ENCODE measurements at places on chromosomes 1 and 21.

- DNase-seq = no peak
Observed at GRCh38 chr1:43481491-43481890, 27.8 kb upstream of the HYI start.

DNA sequence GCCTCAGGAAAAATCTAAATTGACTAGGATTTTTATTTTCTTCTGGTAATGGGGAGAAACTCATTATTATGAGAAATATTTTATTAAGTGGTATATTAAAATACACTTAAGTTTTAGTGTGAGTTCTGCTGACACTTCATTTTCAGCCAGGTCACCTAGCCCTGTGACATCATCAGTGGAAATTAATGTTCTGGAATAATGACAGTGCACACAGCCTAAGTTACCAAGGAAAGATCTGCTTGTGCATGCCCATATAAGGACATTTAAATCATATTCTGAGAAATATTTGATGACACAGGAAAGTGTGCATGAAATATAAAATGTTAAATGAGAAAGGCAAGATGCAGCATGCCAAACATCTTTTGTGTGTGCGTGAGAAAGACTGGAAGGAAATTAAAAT is 102.0 kb downstream of the KIF14 start:
- DNase-seq = no peak

GRCh38 chr1:234907940-234908405 is 220.7 kb downstream of the TOMM20 start:
- no peak for DNase-seq

DNA sequence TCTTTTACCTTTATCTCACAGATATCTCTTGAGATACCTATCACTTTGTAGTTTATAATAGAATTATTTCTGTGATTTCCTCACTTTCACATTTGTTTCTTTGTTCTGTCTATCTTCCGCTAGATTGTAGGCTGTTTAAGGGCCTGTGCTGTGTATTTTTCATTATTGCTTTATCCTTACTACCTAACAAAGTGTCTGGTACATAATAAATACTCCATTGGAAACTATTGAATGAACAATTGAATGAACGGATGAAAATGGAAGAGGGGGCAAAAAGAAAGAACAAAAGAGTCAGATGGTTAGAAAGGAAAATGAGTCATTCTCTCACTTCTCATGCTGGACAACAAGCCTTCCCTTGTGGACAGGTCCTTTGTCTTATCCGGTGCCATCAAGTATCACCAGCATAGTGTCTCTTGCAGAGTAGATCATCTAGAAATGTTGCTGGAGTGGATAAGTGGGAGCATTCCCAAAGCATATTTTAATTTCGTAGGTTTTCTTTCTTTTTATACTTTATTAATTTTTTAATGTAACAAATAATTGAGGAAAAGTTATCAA is 159.8 kb downstream of the NEK7 start:
- no peak for DNase-seq

DNA sequence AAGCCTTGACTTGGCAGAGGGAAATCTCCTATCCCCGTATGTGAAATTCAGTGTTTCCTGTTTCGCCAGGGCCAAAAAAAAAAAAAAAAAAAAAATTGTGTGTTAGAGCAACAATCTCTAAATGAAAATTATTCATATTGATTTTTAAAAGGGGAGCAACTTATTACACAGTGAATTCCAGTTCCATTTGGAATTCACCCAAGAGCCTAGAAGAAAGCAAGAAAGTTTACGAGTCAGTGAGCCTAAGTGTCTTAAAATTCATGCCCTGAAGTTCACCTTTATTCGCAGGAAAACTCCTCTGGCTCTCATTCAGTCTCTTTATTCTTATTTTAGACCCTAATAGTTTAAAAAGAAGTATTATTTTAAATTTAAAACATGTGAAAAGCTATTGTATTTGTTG is 42.1 kb upstream of the HUNK start:
- no peak for DNase-seq

GRCh38 chr1:225535280-225535679 is 107.4 kb upstream of the LBR start:
- DNase-seq = no peak

DNA sequence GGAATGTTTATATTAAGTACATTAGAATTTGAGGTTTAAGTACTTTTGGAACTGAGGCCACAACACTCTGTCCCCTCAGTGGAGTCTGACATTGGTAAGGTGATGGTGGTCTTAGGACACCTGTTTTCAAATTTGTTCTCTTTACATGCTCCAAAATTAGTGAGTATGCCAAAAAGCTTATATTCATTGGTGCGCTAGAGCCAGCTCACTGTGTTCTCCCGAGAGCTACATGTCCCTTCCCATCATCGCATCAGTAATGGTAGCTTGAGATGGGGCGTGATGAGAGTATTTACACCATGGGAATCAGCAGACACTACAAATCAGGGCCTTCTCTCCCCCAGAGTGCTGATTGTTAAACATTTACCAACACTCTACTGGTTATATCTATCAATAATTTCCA is 19.5 kb downstream of the ETS2 start:
- DNase-seq = no peak

DNA sequence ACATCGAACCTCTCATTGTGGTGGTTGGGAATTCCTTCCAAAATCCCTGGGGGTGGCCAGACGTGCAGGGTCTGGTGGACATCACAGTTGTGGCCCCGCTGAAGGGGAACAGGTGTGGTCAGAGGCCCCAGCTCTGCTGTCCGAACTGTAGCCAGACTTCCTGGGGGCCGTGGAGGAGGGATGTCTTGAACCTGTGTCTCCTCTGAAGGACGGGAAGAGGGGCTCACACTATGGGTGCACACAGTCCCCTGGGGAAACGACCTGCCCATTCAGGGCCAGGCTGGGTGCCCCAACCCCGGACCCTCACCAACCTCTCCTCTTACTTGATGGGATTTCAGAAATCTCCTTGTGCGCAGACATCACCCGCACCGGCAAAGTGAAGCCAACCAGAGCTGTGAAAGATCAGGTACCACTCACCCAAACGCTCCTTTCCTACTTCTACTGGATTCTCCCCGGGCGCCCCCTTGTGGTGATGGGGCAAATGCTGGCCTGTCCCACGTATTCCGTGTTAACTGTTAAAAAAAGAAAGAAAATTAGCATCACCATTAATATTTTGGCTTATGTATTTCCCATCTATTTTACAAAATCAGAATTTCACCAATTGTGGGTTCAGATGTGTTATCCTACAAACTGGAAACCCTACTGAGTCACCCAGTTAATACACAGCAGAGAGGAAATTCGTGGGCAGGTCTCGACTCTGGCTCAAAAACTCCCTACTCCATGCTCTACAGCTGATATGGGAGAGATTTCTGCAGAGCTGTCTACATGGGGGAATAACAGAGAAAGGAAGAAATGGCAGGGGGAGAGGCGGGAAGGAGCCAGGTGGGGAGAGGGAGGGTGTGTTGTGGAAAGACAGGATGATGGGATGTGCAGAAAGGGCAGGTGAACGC is 28.1 kb downstream of the PADI4 start:
- no peak for DNase-seq

GRCh38 chr1:8512504-8512903 is 194.6 kb downstream of the SLC45A1 start:
- no peak for DNase-seq

GRCh38 chr1:186155594-186155993 is 219.5 kb downstream of the TPR start:
- DNase-seq = no peak

GRCh38 chr1:162235241-162235800 is 141.3 kb downstream of the SPATA46 start:
- no peak for DNase-seq

DNA sequence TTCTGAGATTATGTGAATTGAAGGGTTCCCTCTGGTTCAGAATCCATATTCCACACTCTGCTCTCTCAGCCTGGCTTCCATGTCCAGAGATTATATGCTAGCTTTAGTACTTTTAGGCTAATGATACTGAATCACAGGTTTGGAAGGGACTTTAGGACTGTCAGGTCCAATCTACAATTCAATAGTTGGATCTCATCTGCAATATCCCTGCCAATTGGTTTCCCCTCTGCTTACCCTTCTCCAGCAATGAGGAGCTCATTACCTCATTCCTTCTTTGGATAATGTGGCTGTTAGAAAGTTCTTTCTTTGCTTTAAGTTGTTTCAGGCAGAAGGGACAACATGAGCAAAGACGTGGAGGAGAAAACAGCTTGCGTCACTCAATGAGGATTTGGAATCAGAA is 245.3 kb downstream of the PLPP3 start:
- no peak for DNase-seq

- no peak for DNase-seq
Observed at GRCh38 chr1:226033582-226033981, 28.9 kb upstream of the H3-3A start.

- DNase-seq = no peak
Observed at GRCh38 chr1:8790987-8791386, 26.5 kb downstream of the RERE start.

DNA sequence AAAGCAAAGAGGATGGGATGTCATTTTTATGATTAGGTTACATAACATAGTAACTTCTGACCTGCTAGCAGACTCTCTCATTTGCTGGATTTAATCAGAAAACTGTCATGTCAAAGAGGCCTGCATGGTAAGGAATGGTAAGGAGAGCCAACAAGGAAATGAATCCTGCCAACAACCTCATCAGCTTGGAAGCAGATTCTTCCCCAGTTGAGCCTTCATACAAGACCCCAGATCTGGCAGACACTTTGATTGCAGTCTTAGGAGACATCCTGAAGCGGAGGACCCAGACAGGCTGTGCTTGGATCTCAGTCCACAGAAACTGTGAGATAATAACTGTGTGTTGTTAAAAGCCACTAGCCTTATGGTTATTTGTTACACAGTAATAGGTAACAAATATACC is 27.6 kb upstream of the MARK1 start:
- no peak for DNase-seq

- DNase-seq = no peak
Observed at GRCh38 chr1:62082456-62083363, 111.9 kb upstream of the L1TD1 start.

- no peak for DNase-seq
Observed at GRCh38 chr1:22120469-22120790, 22.5 kb downstream of the WNT4 start.

DNA sequence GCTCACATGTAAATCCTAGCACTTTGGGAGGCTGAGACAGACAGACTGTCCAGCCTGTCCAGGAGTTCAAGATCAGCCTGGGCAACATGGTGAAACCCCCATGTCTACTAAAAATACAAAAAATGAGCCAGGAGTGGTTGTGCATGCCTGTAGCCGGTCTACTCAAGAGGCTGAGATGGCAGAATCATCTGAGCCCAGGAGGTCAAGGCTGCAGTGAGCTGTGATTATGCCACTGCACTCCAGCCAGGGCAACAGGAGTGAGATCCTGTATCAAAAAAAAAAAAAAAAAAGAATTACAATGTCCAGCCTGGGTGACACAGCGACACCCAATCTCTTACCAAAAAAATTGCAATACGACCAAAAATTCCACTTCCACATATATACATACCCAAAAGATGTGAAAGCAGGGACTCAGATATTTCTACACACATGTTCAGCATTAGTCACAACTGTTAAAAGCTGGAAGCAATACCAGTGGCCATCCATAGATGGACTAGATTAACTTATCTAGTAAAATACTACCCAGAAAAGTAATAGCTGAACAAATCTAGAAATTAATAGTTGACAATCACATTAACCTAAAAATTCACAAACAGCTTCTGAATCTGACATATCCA is 49.2 kb downstream of the ASH1L start:
- no peak for DNase-seq

GRCh38 chr1:26941311-26941710 is 19.0 kb downstream of the KDF1 start:
- DNase-seq = no peak

GRCh38 chr1:67704351-67704750 is 19.4 kb downstream of the GADD45A start:
- no peak for DNase-seq

GRCh38 chr1:214514032-214514818 is 37.2 kb downstream of the PTPN14 start:
- DNase-seq = no peak

DNA sequence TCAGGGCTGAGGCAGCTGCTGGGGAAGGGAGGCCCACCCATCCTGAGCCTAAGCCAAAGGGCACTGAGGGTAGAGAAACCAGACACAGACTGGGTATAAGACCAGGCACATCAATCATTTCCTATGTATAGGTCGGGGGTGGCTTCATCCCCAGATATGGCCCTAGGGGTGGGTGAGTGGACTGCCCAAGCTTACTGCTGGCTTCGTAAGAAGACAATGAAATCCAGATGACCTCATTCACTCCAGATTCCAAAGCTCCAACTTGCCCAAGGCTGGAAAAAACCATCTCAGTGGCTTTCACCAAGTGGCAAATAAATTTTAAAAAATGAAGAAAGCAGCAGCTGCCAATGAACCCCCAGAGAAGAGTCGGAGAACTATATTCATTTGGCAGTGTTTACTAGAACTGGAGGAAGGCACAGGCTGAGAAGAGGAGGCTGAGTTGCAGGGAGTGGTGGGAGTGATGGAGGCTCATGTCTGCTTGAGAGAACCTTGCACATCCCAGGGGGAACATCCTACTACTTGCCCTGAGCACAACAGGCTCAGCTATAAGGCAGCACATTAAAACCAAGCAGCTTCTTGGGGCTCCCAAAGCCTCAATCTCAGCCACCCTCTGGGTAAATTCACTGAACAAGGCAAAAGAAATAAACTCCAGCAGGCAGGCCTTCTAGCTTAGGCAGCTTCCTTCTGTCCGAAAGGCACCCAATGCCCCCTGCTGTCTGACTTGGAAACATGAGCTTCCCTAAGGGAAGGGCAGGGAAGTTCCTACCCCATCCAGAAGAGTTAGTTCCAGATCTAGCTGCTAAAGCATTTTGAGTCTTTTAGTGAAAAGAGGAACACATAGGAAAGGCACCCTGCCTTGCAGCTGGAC is 14.1 kb downstream of the PEA15 start:
- DNase-seq = no peak

GRCh38 chr1:29650476-29650875 is 414.2 kb downstream of the PTPRU start:
- no peak for DNase-seq

GRCh38 chr1:42765269-42765668 is 1.6 kb downstream of the P3H1 start:
- DNase-seq = no peak

DNA sequence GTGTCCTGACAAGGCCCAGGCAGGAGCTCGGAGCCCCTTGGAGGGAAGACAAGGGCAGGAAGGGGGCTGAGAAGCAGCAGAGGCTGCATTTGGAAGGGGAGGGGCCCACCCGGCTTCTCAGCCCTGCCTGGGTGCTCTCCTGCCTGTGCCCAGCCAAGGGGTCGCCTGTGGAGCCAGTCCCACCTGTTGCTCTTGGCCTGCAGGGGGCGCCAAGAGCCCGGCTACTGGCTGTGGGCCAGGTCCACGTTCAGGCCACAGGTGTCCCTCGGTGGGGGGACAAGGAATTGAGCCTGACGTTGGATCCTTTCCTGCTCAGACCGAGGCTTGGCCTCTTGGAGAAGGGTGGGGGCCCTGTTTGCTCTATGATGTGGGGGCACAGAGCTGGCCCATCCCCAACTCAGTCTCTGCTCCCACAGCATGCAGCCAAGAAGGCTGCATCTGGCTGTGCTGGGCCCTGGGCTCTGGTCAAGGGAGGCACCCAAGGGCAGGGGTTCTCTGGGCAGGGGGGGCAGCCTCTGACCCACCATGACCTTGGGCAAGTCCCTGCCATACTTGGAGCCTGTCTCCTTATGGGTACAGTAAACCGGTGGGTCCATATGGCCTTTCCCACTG is 10.9 kb downstream of the WNT4 start:
- no peak for DNase-seq

All from NCI-H2081 treated with DMSO at 0.1 percent for 48 hours (cell line).